T-cell (primary cell): ENCODE measurements at places on chromosomes 5 and 9.
A peak's percentile ranks its signal among the peaks of the same experiment; 100 is the strongest.

- DNase-seq: no peak
These were observed 52.9 kb upstream of the SLC28A3 start for GRCh38 chr9:84393266-84393950.

DNA sequence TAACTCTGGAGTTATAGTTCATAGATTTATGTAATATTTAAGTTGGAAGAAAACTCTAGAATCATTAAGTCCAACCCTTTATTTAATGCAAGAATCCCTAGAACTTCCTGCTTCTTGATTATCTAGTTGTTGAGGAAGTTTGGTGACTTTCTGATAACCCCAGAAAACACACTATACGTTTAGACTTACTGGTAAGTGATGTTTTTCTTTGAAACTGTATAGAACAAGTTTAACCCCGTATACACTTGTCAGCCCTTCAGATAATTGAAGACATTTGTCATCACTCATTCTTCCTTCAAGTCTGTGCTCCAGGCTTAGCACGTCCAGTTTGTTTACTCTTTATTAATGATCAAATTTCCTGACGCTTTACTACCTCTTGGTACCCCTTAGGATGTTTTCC lies 9.0 kb downstream of the NDUFS4 start:
- no peak for DNase-seq

DNA sequence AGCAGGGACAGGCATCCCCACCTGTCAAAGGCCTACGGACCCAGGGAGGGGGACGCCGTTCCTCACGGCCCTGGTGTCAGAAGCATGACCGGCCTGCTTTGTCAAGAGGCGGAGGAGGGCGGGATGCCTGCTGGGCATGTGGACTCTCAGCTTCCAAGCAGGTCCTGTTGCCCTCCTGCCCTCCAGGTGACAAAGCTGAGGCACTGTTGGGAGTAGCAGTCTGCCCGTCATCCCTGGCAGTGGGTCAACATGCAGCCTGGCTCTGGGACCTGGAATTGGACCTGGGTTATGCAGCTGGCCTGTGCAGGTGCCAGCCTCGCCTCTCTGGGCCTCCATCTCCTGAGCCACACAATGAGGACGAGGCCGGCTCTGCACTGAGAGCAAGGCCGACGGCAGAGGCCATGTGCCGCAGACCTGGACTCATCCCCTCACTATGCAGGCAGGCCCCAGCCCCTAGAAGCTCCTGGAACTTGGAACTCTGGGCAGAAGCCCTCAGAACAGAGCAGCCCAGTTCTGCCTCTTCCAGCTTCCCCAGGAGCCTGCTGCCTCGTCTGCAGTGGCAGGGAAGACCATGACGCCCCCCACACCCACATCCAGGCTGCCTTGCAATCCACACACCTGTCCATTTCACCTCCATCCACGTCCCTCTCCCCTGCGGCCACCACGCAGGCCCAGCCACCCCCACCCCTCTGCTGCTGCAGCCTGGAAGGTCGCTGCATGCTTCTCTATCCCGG lies 20.8 kb upstream of the FCN1 start:
- DNase-seq: no peak

DNA sequence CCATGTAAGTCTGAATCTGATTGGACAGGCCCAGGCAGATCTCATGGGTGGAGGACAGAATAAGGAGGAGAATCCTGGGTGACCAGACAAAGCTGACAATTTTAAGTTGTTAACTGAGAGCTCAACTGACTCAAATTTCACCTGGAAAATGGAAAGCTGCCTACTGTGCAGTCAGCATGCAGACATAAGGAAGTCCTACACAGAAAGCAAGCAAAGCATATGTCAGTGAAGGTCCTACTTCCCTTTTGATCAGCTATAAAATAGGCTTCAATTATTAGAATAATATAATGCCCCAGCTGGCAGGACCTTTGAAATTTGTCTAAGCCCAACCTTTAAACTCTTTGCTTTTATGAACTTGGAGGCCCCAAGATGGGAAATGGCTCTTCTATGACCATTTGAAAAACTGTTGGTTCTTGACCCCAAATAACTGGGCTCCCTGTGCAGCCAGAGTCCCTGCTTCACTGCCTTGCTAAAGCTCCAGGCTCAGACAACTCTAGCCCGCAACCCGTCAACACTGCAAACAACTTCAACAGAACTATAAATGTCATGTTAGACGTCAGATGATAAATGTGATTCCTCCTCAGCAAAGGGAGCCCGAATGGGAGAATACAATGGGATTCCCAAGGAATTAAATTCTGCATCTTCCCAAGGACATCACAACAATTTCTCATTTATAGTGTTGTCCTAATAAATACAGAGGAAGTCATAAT lies 118.9 kb upstream of the ADRA1B start:
- no peak for DNase-seq

GRCh38 chr5:174699131-174699530 lies 25.3 kb upstream of the MSX2 start:
- DNase-seq: no peak

DNA sequence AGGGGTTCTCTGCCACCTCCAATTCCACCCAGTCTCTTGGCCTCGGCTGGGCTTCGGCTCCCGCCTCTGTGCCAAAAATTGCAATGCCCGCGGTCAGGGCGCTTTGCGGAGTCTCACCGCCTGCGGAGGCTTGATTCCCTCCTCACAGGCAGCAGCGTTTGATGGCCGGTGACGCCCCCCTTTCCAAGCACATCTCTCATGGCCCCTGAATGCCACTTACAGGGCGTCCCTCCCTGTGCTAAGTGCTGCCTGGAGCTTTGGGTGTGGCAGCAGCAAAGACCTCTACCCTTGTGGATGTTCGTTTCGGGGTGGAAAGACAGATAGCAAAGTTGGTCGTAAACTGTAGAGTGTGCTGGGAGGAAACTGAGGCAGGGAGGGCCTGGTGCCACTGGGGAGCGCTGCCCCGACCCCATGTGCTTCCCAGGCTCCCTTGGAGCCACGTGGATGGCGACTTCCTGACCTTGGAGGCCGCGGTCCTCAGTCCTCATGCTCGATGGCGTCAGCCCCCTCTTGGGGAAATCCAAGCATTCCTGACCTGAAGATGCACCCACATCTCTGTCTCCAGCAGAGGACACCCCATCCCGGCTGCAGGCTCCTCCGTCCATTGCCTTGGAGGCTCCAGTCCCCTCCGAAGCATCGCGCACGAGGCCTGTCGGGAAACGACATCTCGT lies 249.2 kb upstream of the IRX4 start:
- no peak for DNase-seq

GRCh38 chr9:97179616-97180015 lies 127.8 kb upstream of the CCDC180 start:
- no peak for DNase-seq

- DNase-seq: peak; percentile 83
These were observed 96.8 kb downstream of the ZNF608 start for GRCh38 chr5:124649491-124650146.

GRCh38 chr5:139838381-139839197 lies 43.0 kb downstream of the PSD2 start:
- DNase-seq: no peak

GRCh38 chr9:81540142-81540710 lies 149.1 kb downstream of the TLE1 start:
- DNase-seq: no peak
